HuH-7.5 (cell line): ENCODE measurements at places on chromosomes 13 and 19.

DNA sequence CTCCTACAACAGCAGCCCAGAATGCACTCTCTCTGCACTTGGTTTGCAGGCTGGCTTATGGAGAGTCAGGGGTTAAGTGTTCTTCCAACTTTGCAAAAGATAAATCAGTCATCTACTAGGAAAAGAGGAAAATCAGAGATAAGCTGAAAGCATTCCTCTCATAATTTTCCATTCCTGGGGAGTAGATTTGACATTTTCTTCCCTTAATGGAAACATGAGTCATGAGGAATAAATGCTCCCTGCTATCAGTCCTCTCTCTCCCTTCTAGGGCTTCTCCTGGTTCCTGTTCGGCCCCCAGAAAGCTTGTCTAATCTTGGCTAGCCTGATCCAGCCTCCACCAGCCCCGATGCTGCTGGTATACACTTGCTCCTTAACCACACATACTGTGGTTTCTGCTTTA lies 28.4 kb upstream of the ENOX1 start:
- no peak for DNase-seq

DNA sequence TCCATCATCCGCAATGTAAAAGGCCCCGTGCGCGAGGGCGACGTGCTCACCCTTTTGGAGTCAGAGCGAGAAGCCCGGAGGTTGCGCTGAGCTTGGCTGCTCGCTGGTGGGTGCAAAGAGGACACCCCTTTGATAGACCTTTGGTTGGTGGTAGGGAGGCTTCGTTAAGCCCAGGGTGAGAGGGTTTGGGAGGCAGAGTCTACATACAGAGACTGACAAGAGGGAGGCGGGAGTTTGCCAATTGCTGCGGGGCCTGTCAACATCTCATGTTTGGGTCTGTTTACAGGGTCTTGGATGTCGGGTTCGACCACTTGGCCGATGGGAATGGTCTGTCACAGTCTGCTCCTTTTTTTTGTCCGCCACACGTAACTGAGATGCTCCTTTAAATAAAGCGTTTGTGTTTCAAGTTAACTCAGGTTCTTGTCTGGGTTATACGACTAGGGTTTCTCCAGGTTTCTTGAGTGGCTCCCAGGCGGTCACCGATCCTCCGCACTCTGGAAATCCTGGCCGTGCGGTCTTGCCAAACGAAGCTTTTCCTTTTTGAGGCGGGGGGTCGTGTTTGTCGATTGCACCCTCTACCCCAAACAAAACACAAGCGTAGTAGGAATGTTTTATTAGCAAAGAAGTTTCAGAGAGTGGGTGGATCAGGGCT lies 816 bp downstream of the RPS28 start:
- peak; percentile 9 for DNase-seq

DNA sequence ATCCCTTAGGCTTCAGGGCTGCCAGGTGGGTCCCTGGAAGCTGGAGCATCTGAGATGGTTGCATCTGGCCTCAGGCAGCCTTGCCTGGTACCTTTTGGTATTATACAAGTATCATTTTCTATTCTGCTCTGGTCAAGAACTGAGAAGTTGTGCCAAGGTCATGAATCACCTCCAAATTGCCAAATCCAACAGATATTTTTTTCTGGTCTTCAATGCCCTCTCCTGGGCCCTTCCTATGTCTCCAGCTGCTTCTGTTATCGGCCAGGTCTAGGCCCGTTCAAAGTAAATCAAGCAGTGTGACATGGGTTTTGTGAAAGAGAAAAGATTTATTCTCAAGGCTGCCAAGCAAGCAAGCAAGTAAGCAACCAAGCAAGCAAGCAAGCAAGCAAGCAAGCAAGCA lies 271.1 kb upstream of the MAB21L1 start:
- no peak for DNase-seq

DNA sequence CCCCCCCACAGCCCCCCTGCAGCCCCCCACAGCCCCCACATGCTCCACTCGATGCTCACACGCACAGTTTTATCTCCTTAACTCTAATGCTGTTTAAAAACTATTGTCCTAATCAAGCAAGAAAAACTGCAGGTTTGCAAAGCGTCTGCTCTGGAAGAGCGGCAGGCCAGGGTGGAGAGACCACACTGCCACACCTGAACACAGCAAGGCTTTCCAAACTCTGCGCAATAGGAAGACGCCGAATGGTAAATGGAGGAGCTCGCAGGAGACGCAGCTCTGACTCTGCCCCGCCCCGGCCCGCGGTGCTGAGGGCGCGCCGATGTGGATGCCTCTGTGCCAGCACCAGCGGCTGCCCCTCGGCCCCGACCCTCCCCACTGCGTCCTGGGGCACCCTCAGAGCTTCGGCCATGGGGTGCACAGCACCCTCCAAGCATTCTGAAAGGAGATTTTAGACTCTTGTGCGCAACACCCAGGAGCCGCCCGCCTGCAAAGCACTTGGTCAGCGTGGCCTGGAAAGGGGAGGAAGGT lies 32.4 kb downstream of the RASA3 start:
- DNase-seq, result no peak

GRCh38 chr19:20028611-20029010 lies 10.7 kb downstream of the ZNF682 start:
- no peak for DNase-seq

DNA sequence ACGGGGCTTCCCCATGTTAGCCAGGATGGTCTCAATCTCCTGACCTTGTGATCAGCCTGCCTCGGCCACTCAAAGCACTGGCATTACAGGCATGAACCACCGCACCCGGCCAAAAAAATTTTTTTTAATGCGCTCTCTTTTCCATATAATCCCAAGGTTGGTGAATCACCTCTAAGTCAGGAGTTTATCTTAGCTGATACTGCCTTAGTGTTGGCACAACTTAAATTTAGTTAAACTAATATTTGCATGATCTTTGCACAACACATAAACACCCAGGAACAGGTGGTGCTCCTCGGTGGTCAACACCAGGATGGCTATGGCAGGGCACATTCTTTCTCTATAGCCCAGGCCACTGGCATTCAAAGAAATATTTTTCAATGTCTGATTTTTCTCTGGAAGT lies 24.1 kb upstream of the PSG7 start:
- no peak for DNase-seq

- peak; percentile 80 for DNase-seq
Measured at GRCh38 chr19:38229585-38230073, 5.6 kb upstream of the DPF1 start.

- no peak for DNase-seq
Measured at GRCh38 chr19:39194832-39195542, 1.8 kb upstream of the NCCRP1 start.

DNA sequence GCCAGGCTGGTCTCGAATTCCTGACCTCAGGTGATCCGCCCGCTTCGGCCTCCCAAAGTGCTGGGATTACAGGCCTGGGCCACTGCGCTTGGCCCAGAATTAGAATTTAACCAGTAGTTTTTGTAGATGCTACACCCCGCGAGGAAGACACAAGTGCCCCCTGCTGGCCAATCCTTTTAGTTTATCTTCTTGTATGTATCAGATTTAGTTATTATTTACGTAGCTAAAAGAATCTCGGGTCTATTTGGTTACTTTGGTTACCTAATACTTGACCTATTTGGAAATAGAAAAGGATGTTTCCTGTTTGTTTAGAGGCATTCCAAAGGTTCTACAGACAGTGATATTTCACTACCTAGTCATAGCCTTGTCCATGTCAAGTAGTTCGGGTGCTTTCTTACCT lies 22.0 kb downstream of the MUC16 start:
- no peak for DNase-seq

DNA sequence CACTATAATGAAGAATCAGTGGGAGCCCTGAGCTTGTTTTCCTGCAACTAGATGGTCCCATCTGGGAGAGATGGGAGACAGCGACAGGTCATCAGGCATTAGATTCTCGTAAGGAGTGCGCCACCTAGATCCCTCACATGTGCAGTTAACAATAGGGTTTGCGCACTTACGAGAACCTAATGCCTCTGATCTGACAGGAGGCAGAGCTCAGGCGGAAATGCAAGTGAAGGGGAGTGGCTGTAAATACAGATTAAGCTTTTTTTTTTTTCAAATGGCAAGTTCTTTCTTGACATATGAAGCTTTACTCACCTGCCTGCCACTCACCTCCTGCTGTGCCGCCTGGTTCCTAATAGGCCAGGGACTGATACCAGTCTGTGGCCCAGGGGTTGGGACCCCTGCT lies 14.4 kb downstream of the CDC16 start:
- DNase-seq, result no peak

DNA sequence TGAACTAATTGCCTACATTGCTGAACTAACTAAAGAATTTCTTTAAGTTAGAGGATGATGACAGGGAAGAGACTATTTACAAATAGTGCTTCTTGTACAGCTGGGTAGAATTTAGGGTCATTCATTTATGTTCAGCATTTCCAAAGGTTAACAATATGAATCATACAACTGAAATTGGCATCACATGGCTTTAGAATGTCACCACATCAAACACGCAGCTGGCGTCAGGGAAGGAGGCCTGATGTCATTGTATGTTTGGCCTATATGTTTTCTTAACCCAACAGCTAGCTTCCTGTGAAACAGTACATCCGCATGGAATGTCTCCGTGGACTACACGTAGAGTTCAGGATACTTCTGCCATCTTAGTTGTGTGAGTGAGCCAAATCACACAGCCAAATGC lies 99.0 kb upstream of the TNFSF11 start:
- no peak for DNase-seq

DNA sequence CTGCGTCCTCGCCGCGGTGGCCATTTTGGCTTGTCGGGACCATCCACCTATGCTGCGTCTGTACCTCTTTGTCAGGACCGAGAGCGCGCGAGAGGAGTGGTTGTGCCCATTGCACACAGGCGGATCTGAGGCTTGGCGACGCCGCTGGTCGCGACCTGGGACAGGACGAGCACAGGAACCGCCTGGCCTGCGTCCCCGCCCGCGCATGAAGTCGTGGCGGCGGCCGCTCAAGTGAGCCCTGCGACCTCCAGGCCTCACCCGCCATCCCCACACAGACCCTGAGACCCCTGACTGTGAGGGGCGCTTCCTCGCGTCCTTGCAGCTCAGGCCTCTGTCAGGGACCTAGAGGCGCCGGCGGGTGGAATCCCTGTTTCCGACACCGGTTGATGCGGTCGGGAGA lies 16.8 kb downstream of the ZNF586 start:
- no peak for DNase-seq

DNA sequence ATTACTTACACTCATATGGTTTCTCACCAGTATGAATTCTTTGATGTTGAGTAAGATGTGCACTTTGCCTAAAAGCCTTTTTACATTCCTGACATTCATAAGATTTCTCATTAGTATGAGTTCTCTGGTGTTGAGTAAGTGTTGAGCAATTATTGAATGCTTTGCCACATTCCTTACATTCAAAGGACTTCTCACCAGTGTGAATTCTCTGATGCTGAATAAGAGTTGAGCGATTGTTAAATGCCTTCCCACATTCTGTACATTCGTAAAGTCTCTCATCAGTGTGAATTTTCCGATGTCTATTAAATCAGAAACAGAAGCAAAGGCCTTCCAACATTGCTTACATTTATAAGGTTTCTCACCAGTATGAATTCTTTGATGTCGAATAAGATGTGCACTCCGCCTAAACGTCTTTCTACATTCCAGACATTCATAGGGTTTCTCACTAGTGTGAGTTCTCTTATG lies 14.2 kb upstream of the ZFP30 start:
- DNase-seq, result no peak

DNA sequence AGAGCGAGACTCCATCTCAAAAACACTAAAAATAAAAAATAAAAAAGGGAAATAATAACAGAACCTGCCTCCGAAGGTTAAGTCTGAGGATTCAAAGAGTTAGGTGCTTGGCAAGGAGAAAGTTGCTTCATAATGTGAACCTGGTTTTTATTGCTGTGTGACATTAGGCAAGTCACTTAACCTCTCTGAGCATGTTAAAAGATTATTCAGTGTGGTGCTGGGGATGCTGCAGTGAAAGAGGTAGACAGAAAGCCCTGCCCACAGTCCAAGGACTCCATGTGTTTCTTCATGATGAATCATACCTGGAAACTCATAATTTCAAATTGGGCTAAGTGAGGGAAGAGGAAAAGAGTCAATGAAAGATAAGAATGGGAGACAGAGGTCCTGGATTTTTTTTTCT lies 2.4 kb downstream of the IL27RA start:
- no peak for DNase-seq

- no peak for DNase-seq
Measured at GRCh38 chr19:29662604-29663404, 2.5 kb upstream of the PLEKHF1 start.

DNA sequence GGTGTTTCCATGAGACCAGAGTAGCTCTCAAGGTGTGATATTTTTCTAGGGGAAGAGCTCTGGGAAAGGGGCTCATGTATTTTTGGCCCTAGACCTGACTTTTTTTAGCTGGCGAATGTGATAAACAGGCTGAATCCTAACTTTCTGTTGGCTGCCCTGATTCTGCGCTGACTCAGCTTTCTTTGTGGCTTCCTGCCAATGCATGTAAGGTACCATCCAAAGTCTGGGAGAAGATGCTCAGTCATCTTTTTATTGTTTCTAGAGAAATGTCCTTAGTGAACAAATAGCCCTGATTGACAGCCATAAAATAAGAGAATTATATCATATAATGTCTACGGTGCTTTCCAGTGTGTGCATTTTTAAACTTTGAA lies 113.6 kb upstream of the MBNL2 start:
- DNase-seq, result no peak

DNA sequence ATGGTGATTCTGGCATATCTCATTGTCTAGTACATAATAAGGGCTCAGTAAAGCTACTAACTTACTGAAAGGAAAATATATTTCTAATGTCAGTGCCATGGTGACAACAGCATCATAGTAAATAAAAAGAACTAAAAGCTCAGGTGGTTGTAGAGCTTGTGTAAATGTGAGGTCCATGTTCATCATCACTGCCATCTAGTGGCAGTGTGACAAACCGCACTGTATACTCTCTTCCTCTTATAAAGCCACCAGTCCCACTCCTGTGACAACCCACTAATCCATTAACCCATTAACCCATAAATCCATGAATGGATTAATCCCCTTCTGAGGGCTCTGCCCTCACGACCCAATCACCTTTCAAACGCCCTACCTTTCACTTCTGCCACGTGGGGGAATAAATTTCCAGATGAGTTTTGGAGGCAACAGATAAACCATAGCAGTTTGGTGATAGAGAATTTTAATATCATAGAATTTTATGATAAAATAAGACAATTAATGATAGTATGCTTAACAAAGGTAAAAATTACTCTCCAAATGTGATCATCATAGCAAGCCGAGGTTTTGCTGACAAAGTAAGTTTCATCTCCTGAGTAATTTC lies 160.4 kb upstream of the SGCG start:
- DNase-seq, result peak; percentile 12

GRCh38 chr13:98746968-98747367 lies 5.5 kb downstream of the SLC15A1 start:
- DNase-seq, result peak; percentile 29

DNA sequence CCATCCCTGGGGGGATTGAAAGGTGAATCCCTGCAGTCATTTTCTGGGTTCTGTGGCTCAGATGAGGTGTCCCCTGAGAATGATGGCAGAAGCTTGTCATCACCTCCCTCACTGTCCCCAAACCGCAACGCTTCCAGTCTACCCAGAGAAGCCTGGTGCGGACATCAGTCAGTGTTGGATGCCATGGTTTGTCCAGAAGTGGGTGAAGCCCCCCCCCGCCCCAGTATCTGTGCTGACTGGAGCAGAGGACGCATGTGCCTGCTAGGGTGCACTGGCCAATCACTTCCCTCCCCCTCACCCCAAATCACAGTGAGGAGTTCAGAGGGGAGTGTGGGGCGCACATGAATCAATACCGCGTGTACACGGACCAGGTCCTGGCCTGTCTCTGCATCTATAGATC lies 150.5 kb downstream of the TEX29 start:
- DNase-seq, result no peak
